ENCODE measurements at places on chromosomes 13 and 19.

- DNase-seq, result no peak
Observed at GRCh38 chr13:73984949-73985691, 149.1 kb downstream of the KLF12 start.

- DNase-seq, result no peak
Observed at GRCh38 chr19:1558552-1558951, 9.6 kb downstream of the MEX3D start.

GRCh38 chr19:604355-604754 lies 14.7 kb downstream of the HCN2 start:
- DNase-seq, result no peak

DNA sequence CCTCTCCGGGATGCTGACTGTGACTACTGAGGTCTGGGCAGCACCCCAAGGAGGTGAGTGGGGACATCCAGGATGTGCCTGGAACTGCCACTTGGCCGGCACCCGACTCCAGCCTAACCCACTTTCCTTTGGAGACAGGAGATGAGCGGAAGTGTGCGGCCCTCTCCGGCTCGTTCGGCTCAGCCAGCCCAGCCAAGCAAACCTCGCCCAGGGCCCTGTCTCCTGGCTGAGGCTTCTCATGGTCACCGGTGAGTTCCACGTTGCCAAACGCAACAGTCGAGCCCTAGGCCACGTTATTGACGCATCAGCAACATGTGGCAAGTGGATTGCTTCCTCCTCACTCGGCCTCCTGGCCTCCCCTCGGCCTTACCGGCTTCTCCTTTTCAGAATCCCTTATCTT lies 5.5 kb downstream of the SLC7A10 start:
- no peak for DNase-seq

- peak; percentile 81 for DNase-seq
Observed at GRCh38 chr13:91347202-91347995, at the start of gene MIR17HG. Gene MIR17HG, plus strand, starts transcription at chr13:91347687.

GRCh38 chr19:29645911-29646310 lies 19.4 kb upstream of the PLEKHF1 start:
- peak; percentile 65 for DNase-seq

GRCh38 chr13:105841286-105841685 lies 694.2 kb downstream of the EFNB2 start:
- no peak for DNase-seq

- no peak for DNase-seq
Observed at GRCh38 chr13:40047322-40047771, 391.9 kb downstream of the COG6 start.

GRCh38 chr13:74158028-74158427 lies 23.8 kb upstream of the KLF12 start:
- DNase-seq, result no peak
